ENCODE measurements at places on chromosomes 2 and 18. TPM values are rescaled to one million over a fixed set of nuclear protein-coding genes. Genes with fewer than 3 reads are reported as not detected.

DNA sequence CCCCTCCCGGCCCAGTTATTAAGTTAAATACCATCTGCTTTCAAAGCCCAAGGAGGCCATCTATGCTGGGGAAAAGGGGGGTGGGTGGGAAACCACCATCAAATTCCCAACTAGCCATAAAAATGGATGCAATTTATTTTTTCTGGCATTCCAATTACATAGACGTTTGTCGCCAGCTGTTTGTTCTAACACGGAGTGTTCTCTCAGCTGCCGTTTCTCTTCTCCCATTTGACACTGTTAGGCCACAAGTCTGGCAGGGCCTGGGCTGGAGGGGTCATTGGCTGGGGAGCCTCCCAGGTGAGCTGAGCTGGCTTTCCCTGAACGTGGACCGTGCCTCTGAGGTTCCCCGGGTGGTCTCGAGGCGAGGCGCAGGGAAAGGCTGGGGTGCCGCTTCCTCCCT is 16.6 kb downstream of the ATOH8 start:
- no peak overlapping the region for H3K4me3 ChIP-seq
- H3K4me1 ChIP-seq: peaks cover 4% of the 10 kb centered on the region
- no peak for DNase-seq
- H3K27me3 ChIP-seq: peaks cover 49% of the 10 kb centered on the region
- no peak overlapping the region for H3K27ac ChIP-seq
- H3K36me3 ChIP-seq: no peaks in the 10 kb centered on the region

DNA sequence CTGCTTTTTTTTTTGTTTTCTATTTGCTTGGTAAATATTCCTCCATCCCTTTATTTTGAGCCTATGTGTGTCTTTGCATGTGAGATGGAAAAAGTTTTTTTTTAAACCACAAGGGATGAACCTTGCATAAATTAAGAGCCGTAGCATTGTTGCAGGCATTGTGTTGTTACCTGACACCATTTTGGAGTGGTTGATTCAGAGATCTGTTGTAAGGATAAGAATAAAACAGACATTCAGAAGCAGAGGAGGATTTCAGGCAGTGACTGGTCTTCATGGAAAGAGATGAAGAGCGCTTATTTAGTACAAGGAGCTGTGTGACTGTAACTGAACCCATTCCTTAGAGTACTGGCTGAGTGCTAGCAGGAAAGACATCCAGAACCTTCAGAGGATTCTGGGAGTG is 101.2 kb downstream of the LTBP1 start:
- H3K4me3 ChIP-seq: no peak overlapping the region
- peaks cover 6% of the 10 kb centered on the region for H3K27me3 ChIP-seq
- no peak for DNase-seq
- no peak overlapping the region for H3K27ac ChIP-seq
- no peaks in the 10 kb centered on the region for H3K36me3 ChIP-seq

GRCh38 chr2:36889795-36890194 is 76.5 kb downstream of the STRN start:
- peaks cover 8% of the 10 kb centered on the region for H3K4me1 ChIP-seq
- peak overlapping the region; percentile 75 for H3K27ac ChIP-seq
- DNase-seq: no peak
- peak overlapping the region; percentile 15 for H3K4me3 ChIP-seq

GRCh38 chr2:214382229-214382628 is 28.6 kb upstream of the VWC2L start:
- DNase-seq: no peak
- no peaks in the 10 kb centered on the region for H3K4me1 ChIP-seq
- H3K36me3 ChIP-seq: no peaks in the 10 kb centered on the region

The HSPD1 gene
- 984 TPM for total RNA-seq

The ZAP70 gene
- total RNA-seq: 240 TPM
